ENCODE measurements at places on chromosomes 3 and 15. TPM values are rescaled to one million over a fixed set of nuclear protein-coding genes. Genes with fewer than 3 reads are reported as not detected.
A peak's percentile ranks its signal among the peaks of the same experiment; 100 is the strongest.

GRCh38 chr3:15513116-15513515, 8.4 kb downstream of the COLQ start:
- no peak overlapping the region for H3K27ac ChIP-seq
- H3K4me3 ChIP-seq = no peak overlapping the region
- no peak for DNase-seq
- no peaks in the 10 kb centered on the region for H3K27me3 ChIP-seq

DNA sequence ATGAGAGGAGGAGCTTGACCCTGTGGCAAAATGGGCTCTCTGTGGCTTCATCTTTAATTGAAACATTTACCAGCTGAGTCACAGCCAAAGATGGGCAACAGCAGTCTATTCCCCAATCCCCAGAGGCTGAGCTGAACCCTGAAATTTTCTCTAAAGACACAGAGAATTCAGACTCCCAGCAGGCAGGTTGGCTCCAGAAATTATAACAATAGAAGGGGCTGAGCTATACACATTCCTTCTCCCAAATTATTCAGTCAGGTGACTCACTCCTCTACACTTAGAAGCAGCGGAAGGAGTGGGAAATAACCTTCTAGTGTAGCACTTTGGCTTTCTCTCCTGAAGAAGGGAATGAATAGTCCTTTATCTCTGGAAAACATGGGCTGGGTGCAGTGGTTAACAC, 264.3 kb upstream of the ARHGEF26 start:
- no peaks in the 10 kb centered on the region for H3K4me1 ChIP-seq
- no peaks in the 10 kb centered on the region for H3K36me3 ChIP-seq
- H3K27me3 ChIP-seq = no peaks in the 10 kb centered on the region
- H3K27ac ChIP-seq = no peak overlapping the region
- no peak overlapping the region for H3K4me3 ChIP-seq
- DNase-seq = peak; percentile 44

- no peak overlapping the region for H3K4me3 ChIP-seq
- no peaks in the 10 kb centered on the region for H3K27me3 ChIP-seq
- no peaks in the 10 kb centered on the region for H3K36me3 ChIP-seq
- no peak for DNase-seq
- H3K4me1 ChIP-seq = no peaks in the 10 kb centered on the region
- no peak overlapping the region for H3K27ac ChIP-seq
Observed at GRCh38 chr3:40249168-40249567, 60.3 kb upstream of the EIF1B start.

GRCh38 chr15:38053776-38054175, 119.3 kb downstream of the TMCO5A start:
- H3K4me1 ChIP-seq = peaks cover 9% of the 10 kb centered on the region
- no peak overlapping the region for H3K4me3 ChIP-seq
- no peaks in the 10 kb centered on the region for H3K36me3 ChIP-seq
- no peak for DNase-seq
- no peaks in the 10 kb centered on the region for H3K27me3 ChIP-seq

GRCh38 chr3:171895291-171895690, 52.1 kb downstream of the TMEM212 start:
- H3K36me3 ChIP-seq = no peaks in the 10 kb centered on the region
- no peaks in the 10 kb centered on the region for H3K27me3 ChIP-seq
- H3K4me1 ChIP-seq = 0 out of 2 replicates have a peak, but pooled peaks cover 9% of the 10 kb centered on the region
- no peak overlapping the region for H3K27ac ChIP-seq
- no peak for DNase-seq

- no peaks in the 10 kb centered on the region for H3K4me1 ChIP-seq
- DNase-seq = peak; percentile 73
- H3K27ac ChIP-seq = no peak overlapping the region
- no peak overlapping the region for H3K4me3 ChIP-seq
- no peaks in the 10 kb centered on the region for H3K36me3 ChIP-seq
- no peaks in the 10 kb centered on the region for H3K27me3 ChIP-seq
Observed at GRCh38 chr3:165854696-165855095, 17.5 kb upstream of the BCHE start.

DNA sequence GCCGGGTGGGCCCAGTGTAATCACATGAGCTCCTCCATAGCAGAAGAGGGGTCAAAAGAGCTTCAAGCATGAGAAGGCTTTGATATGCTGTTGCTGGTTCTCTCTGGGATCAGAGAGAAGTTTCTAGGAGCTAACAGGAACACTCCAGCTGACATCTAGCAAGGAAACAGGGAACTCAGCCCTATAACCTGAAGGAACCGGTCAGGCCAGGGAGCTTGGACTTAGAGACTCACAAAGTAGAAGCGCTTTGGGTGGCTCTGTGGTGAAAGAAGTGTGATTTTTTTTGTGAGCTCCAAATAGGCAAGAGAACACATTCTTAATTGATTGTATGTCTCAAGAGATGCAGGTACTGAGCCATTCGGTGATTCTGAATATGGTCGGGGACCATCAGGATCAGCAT, 26.2 kb upstream of the EPHB1 start:
- DNase-seq = no peak
- no peaks in the 10 kb centered on the region for H3K4me1 ChIP-seq
- H3K27me3 ChIP-seq = no peaks in the 10 kb centered on the region
- no peaks in the 10 kb centered on the region for H3K36me3 ChIP-seq
- no peak overlapping the region for H3K4me3 ChIP-seq
- no peak overlapping the region for H3K27ac ChIP-seq

DNA sequence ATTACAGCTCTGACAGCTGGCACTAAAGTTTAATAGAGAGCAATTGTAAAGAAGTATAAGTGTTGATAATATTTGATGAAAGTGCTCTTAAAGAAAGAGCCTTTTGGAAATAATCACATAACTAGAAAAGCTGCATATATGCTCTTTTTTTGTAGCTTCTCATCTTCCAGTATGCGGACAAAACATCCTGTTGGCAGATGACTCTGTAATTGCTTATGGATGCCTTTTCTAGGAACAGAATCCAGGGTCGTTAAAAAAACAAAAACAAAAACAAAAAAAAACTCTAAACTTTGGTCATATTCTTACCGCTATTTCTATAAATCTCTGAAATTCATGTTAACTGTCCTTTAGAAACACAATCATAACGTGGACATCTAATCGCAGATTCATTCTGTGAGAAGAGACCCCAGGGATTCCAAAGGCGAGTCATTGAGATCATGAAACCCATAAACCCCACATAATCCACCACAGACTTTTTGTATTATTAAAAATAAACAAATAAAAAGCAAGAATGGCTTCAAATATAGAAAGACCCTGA, 109.8 kb downstream of the EPHA3 start:
- no peak overlapping the region for H3K4me3 ChIP-seq
- no peaks in the 10 kb centered on the region for H3K36me3 ChIP-seq
- no peaks in the 10 kb centered on the region for H3K4me1 ChIP-seq
- H3K27ac ChIP-seq = no peak overlapping the region
- DNase-seq = no peak

DNA sequence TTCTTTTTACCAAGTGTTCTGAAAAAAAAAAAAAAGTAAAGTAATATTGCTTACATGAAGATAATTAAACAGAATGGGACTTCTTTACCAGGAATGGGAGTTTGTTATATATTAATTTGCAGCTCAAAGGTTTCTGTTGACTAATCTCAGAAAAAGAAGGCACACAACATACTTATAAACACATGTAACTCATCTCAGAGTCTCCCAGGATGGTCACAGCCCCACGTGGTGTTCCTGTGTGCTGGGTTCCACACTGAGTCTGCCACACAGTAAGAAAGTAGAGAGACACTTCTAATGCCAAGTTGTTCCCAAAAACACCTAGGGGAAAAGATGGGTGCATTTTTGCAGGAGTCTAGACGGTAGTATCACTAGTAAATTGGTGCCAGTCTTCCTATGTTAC, 116.7 kb upstream of the ICE2 start:
- no peaks in the 10 kb centered on the region for H3K36me3 ChIP-seq
- peaks cover 21% of the 10 kb centered on the region for H3K27me3 ChIP-seq
- DNase-seq = no peak
- H3K4me1 ChIP-seq = peaks cover 7% of the 10 kb centered on the region
- no peak overlapping the region for H3K4me3 ChIP-seq
- H3K27ac ChIP-seq = no peak overlapping the region

DNA sequence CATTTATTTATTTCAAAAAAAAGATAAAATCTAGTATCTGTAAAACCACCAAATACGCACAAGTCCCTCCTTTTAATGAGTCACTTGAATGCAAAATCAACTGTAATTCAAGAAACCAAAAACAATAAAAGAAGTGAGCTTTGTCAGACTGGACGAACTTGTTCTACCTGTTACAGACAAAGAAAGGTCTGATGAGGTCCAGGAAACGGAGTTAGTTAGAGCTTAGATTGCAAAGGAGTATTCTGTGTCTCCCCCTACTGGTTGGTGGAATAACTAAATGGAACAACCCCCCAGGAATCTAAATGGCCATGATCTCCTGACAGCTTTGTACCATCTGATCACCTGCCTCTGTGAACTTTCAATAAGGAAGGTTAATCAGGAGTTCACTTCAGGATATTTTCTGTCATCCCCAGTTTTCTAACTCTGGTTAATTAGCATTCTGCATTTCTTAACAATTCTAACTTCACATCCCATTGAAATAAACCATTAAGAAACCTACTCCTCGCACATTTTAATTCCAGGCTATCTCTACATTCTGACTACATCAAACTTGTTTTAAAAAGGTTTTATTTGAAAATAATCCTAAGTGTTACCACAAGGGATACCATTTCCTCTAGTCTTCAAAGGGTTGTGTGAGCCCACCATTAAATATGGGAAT, 333.0 kb upstream of the SATB1 start:
- H3K27ac ChIP-seq = no peak overlapping the region
- DNase-seq = peak; percentile 97

DNA sequence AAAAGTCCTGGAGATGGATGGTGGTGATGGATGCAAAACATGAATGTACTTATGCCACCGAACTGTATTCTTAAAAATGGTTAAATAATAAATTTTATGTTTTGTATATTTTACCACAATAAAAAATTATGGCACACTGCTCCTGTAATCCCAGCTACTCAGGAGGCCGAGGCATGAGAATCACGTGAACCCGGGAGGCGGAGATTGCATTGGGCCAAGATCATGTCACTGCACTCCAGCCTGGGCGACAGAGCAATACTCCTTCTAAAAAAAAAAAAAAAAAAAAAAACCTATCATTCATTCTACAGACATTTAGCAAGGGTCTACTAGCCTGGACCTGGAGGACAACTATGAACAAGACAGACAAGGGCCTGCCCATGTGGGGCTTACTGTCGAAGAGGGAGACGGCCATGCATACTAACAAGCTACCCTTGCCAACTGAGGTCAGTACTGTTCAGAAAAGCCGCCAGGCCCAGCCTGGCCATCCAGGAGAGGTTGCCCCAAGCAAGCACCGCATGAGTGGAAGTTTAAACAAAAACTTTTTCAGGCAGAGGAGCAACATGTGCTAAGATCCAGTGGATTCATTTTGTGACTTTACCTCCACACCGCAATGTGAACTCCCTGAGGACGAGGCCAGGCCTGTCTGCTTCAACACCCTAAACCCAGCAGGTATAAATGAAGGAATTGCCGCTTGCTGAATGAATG, 2.8 kb upstream of the NEK4 start:
- no peaks in the 10 kb centered on the region for H3K36me3 ChIP-seq
- H3K27me3 ChIP-seq = no peaks in the 10 kb centered on the region
- no peak overlapping the region for H3K4me3 ChIP-seq
- peaks cover 8% of the 10 kb centered on the region for H3K4me1 ChIP-seq
- H3K27ac ChIP-seq = no peak overlapping the region
- DNase-seq = no peak

- peaks cover 5% of the 10 kb centered on the region for H3K4me1 ChIP-seq
- no peak for DNase-seq
- H3K36me3 ChIP-seq = no peaks in the 10 kb centered on the region
- no peak overlapping the region for H3K27ac ChIP-seq
- no peaks in the 10 kb centered on the region for H3K27me3 ChIP-seq
Observed at GRCh38 chr15:29788433-29789034, 33.7 kb downstream of the TJP1 start.

GRCh38 chr3:152392272-152392880, 123.6 kb downstream of the MBNL1 start:
- no peak for DNase-seq
- H3K27me3 ChIP-seq = no peaks in the 10 kb centered on the region
- H3K4me1 ChIP-seq = peaks cover 34% of the 10 kb centered on the region
- H3K27ac ChIP-seq = peak overlapping the region; percentile 21
- H3K4me3 ChIP-seq = no peak overlapping the region

- H3K27me3 ChIP-seq = peaks cover 21% of the 10 kb centered on the region
- no peak overlapping the region for H3K4me3 ChIP-seq
- H3K36me3 ChIP-seq = no peaks in the 10 kb centered on the region
- peaks cover 11% of the 10 kb centered on the region for H3K4me1 ChIP-seq
Observed at GRCh38 chr3:179447251-179447650, 4.0 kb downstream of the GNB4 start.

- H3K4me1 ChIP-seq = no peaks in the 10 kb centered on the region
- no peak overlapping the region for H3K27ac ChIP-seq
- no peak overlapping the region for H3K4me3 ChIP-seq
- no peak for DNase-seq
Observed at GRCh38 chr3:131988209-131988608, 46.6 kb downstream of the CPNE4 start.

DNA sequence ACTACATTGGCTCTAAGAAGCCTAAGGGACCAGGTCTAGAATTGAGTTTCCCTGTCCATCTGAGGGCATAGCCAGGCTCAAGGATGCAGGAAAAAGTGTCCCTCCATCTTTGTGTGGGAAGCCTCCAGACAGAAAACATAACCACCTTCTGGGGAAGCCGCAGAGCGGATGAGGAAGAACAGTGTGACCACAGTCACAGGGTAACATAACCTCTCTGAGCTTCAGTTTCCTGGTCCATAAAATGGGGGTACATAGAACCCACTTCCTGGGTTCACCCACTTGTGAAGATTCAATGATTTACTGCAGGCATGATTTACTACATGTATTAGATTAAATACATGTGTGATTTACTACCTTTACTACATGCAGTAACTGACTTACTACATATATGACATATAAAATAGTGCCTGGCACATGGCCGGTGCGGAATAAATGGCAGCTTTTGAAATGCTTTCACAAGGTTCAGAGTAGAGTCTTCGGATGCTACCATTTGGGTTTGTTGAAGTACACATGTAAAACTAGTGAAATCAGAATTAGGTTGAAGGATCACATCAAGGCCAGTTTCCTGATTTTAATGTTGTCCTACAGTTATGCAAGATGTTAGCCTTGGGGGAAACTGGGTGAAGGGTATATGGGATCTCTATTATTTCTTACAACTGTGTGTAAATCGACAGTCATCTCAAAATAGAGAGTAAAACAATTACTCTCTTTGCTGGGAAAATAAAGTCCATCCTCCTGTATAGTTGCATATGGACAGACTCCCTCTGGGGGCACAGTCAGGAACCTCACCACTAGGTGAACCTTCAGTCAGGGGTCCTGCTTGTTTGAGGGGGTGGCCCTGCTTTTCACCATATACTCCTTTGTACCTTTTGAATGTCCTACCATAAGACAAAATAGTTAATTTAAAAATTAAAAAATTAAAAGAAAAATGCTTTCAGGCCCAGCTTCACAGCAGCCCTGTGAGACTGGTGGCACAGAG, 86.0 kb downstream of the SEMA5B start:
- H3K27me3 ChIP-seq = no peaks in the 10 kb centered on the region
- H3K4me3 ChIP-seq = no peak overlapping the region
- no peak for DNase-seq
- H3K27ac ChIP-seq = no peak overlapping the region

The GALNT15 gene
- total RNA-seq = not detected

The GOLGA8H gene
- 1.2 TPM for total RNA-seq

The KNG1 gene
- not detected for total RNA-seq

The PLA2G4D gene
- total RNA-seq = not detected

The RBM5 gene
- 111 TPM for total RNA-seq

The BFSP2 gene
- not detected for total RNA-seq

The FBLN2 gene
- total RNA-seq = 24.9 TPM

All from GM23338 (cell line).